NCI-H1417 treated with DMSO at 0.1 percent for 48 hours (cell line): ENCODE measurements at places on chromosomes 16 and 17.

GRCh38 chr17:16440901-16441629, 25.7 kb downstream of the TRPV2 start:
- DNase-seq, result no peak

DNA sequence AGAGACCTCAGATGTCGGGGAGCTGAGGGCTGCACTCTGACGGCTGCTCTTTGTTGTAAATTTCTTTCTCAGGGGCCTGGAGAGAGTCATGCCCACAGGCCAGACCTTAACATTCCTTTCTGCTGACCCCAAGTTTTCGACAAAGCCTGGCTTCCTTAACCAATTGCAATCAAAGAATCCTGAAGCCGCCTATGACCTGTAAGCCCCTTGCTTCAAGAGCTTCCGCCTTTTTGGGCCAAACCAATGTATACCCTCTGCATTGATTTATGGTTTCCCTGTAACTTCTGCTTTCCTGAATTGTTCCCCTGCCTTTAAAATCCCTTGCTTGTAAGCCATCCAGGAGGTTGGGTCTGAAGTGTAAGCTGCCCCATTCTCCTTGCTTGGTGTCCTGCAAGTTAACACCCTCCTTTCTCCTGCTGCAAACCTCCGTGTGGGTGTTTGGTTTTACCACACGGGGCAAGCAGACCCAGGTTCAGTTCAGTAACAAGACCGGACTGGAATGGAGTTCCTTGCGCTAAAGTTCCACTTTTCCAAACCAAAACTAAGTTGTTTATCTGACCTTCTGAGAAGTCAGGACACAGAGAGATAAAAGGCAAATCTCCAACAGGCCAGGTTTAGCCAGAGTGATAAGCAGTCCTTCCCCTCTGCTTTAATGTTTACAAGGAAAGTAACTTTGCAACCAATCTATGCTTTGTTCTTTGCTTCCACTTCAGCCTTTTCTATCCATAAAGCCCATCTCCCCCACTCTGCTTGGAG, 141.6 kb downstream of the KCNJ12 start:
- no peak for DNase-seq

- no peak for DNase-seq
Observed at GRCh38 chr16:28846933-28847273, 755 bp upstream of the TUFM start.

DNA sequence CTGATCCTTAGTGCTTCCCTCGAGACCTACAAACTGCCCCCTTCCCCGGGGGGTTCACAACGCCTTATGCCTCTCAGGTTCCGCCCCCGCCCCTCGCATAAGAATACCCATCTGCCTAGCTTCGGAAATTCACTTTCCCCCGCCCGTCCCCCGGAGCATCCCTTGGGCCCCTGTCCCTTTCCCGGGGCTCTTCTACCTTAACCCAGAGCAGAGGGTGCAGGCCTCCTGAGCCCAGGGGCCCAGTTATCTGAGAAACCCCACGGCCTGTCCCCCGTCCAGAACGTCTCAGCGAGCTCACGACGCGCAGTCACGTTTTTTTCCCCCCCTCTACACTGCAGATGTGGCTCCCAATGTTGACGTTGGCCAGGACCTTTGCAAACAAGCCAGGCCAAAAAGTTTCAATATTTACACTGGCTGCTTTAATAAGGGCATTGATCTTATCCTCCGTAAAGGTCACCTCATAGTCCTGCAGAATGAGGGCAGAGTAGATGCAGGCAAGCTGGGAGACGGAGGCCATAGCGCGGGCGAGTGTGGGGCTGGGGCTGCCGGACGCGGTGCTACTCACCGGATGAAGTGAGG, 1.4 kb upstream of the NBR1 start:
- DNase-seq, result no peak

- DNase-seq, result no peak
Observed at GRCh38 chr16:79847101-79847500, 246.6 kb upstream of the MAF start.

- no peak for DNase-seq
Observed at GRCh38 chr17:77596491-77597417, 361.7 kb upstream of the TNRC6C start.

DNA sequence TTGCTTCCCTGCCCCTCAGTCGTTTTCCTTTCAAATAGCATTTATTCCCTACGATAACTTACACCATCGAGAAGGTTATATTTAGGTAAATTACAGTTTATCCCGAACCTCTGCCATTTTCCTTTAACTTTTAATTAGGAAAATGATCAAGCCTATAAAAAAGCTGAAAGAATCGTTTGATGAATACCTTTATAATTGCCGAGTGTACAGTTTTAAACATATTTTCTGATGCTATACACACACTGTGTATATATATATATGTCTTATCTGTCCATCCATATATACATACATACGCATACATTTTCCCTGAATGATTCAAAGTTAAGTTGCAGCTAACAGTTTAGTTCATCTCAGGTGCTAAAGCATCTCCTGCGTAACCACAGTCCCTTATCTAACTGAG, 56.6 kb upstream of the CRISPLD2 start:
- DNase-seq, result no peak

DNA sequence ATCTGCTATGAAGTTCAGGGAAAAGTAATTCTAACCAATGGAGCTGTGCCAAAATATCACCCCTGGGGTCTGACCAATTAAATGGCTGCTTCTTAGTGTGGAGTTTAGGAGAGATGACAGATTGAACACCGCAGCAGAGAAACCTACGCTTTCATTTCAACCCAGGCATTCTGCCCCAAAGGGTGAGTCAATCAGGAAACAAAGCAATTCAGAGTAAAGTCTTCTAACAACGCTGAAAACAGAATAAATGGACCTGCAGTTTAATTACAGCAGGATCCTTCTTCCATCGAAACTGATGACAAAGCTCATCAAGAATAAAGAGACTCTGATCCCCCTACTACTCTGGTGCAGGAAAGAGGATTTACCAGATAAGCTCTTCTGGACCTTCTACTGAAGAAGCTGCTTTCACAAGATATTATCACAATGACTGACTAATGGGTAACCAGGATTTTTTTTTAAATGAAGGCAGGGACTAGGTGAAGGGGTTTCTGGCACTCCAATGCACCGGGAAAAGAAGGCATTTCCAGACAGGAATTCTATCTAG, 16.7 kb downstream of the RFFL start:
- no peak for DNase-seq

DNA sequence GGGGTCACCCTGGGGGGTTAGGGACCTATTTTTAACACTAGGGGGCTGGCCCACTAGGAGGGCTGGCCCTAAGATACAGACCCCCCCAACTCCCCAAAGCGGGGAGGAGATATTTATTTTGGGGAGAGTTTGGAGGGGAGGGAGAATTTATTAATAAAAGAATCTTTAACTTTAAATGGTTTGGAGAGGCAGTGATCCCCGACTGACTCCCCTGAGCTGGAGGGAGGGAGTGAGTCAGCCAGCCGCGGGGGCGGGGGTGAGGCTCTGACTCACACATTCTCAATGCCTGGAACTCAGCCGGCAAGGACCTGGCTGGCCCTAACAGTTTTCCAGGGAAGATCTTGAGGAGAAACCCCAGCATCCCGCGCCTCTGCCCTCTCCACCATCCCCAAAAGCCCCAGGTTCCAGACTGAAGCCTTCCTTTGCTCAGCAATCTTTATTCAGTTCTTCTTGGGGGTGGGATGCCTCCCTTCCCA, 1.5 kb downstream of the HCFC1R1 start:
- DNase-seq, result no peak

- no peak for DNase-seq
Observed at GRCh38 chr17:45036691-45037090, 14.7 kb downstream of the DCAKD start.

GRCh38 chr16:72903176-72903575, 144.8 kb downstream of the ZFHX3 start:
- no peak for DNase-seq

DNA sequence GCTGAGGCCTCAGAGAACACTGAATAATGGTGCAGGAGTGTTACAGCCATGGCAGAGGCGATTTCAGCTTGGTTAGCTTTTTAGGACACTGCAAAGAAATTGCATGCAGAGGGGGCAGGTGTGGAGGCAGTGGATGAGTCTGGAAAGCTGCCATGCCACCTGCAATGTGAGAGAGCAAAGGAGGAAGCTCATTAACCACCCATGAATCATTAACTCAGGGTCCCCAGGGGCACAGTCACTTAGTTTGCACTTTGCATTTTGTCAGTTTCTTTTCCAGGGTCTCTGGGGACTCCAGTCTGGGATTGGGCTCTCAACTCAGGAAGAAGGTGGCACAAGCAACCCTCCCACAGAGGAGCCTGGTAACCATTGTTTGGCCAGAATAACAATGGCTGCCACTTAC, 132.9 kb downstream of the USP31 start:
- DNase-seq, result no peak

DNA sequence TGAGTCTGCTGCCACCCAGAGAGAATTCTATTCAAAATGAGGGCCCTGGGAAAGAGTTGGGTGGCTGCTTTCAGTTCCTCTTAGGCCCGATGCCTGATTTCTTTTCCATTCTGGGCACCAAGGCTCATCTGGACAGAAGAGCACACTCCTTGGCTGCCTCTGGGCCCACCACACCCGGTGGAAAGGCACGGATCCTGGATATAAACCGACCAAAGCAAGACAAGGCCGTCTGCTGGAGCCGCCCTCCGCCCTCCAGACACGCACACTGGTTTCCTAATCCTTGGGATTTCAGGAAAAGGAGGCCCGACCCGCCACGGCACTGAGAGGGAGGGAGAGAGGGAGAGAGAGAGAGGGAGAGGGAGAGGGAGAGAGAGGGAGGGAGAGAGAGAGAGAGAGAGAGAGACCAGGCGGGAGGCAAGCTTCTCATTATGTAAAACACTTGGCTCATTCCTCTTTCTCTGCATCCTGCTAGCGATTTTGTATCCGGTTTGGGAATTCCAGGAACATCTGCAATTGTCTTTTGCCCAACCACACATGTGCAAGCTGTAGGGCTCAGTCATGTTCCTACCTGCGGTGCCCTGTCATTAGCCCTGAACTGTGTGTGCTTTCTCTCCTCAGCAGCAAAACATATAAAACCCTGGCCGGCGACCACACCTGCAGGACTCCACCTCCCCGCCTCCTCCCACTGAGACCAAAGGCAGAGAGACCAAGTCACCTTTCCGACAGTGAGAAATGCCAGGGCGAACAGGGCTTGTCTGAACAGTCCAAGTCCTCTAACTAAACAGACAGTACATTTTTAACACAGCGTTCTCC, 347.2 kb downstream of the SOX9 start:
- no peak for DNase-seq

DNA sequence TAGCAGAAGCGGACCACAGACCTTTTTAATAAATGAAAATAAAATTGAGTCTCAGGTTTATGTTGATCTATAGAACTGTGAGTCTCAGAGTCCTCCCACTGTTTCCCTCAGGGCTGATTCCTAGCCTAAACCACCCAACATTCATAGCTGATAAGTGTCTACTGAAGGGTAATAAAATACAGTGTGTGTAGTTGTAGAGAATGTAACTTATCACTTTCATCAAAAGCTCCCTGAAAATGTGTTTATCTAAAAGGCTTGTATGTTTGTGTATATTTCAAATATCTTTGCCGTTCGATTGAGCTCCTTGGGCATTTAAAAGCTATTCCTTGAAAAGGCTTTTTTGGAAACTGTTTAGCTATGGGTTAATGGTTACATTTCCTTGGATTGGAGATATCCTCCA, 740.3 kb upstream of the SOX9 start:
- DNase-seq, result no peak

GRCh38 chr16:10957771-10958482, 13.6 kb downstream of the CLEC16A start:
- DNase-seq, result no peak
